Thymus (tissue), 14 donors: ENCODE measurements at places on chromosomes 2 and 18. TPM values are rescaled to one million over a fixed set of nuclear protein-coding genes. Genes with fewer than 3 reads are reported as not detected.

DNA sequence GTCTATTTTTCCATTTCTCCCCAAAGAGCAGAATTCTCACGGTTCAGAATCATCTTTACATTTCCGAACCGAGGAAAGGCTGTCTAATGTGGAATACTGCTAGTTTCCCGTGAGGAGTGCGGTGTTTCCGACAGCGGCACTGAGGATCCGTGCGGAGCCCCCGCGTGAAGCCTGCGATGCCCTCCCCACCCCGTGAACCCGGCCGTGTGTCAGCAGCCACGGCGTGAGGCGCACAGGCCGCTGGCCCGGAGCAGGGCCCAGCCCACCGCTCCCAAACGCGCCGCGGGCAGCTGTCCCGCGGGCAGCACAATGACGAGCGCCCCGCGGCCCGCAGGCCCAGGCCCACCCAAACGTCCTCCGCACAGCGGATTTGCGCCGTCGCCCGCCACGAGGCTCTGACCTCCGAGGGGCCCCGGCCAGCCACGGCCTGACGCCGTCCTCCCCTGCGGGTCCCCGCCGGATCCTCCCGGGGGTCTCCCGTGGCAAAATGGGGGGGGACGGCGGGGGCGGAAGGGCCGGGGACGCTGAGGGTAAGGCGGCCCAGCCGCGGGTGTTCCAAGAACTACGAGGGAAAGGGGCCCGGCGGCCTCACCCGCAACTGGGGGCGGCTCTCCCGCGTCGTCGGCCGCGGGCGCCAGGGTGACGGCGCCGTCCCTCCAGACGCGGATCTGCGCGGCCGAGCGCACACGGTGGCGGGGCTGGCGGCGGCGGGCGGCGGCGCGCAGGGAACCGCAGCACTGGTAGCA lies 796 bp downstream of the SPIRE1 start:
- no peaks in the 10 kb centered on the region for H3K36me3 ChIP-seq
- peaks cover 4% of the 10 kb centered on the region for H3K4me1 ChIP-seq
- no peak for DNase-seq
- peaks cover 27% of the 10 kb centered on the region for H3K27me3 ChIP-seq

GRCh38 chr2:183192343-183192742 lies 68.1 kb downstream of the NUP35 start:
- H3K27me3 ChIP-seq, result no peaks in the 10 kb centered on the region
- DNase-seq, result no peak
- H3K36me3 ChIP-seq, result peaks cover 8% of the 10 kb centered on the region
- H3K27ac ChIP-seq, result no peak overlapping the region
- H3K4me1 ChIP-seq, result no peaks in the 10 kb centered on the region
- no peak overlapping the region for H3K4me3 ChIP-seq

DNA sequence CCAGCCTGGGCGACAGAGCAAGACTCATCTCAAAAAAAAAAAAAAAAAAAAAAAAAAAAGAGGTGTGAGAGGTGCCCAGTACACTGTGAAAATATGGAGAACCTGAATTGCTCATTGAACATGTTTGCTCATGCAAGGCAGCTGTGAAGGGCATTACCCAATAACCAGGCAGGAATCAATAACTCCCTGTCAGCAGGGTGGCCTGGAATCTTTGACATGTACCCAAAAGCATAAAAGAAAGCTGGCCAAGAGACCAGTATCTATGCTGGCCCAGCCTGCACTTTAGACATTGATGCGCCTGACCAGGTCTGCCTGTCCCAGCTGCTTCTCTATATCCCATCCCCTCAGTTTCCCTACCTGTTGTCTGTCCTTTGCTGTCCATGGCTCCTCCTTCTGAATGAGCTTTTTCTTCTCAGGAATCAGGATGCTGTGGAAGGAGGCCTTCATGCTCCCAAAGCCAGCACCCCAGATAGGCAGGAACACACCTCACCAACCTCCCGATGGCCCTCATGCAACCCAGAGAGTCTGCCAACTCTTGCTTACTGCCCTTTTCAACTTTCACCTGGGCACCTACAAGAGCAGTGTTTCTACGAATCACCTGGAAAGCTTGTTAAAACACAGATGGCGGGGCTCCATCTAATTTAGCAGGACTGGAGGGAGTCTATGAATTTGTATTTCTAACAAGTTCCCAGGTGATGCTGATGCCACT lies 83.4 kb upstream of the PPP1CB start:
- no peak overlapping the region for H3K27ac ChIP-seq
- no peak for DNase-seq
- no peak overlapping the region for H3K4me3 ChIP-seq
- H3K36me3 ChIP-seq, result no peaks in the 10 kb centered on the region
- H3K4me1 ChIP-seq, result no peaks in the 10 kb centered on the region

GRCh38 chr2:68319398-68320117 lies at the start of gene CNRIP1:
CNRIP1 (minus strand) TSS chr2:68319949; CDS start chr2:68319400, 549 bp downstream.
- DNase-seq, result no peak
- peak within 1 kb of the TSS; percentile 40 for H3K4me3 ChIP-seq
- peaks cover 54% of the 10 kb centered on the region for H3K27me3 ChIP-seq
- peak within 1 kb of the TSS; percentile 59 for H3K27ac ChIP-seq
- H3K36me3 ChIP-seq, result no peaks in the 10 kb centered on the region
- H3K4me1 ChIP-seq, result peaks cover 3% of the 10 kb centered on the region

GRCh38 chr18:24546307-24546706 lies 85.9 kb downstream of the HRH4 start:
- H3K36me3 ChIP-seq, result no peaks in the 10 kb centered on the region
- DNase-seq, result no peak
- no peaks in the 10 kb centered on the region for H3K27me3 ChIP-seq
- H3K4me1 ChIP-seq, result no peaks in the 10 kb centered on the region

GRCh38 chr2:23540804-23541360 lies 155.9 kb downstream of the KLHL29 start:
- H3K27me3 ChIP-seq, result no peaks in the 10 kb centered on the region
- no peak for DNase-seq
- no peaks in the 10 kb centered on the region for H3K36me3 ChIP-seq
- H3K4me3 ChIP-seq, result no peak overlapping the region

The RBFA gene
- 18.6 TPM for total RNA-seq

DNA sequence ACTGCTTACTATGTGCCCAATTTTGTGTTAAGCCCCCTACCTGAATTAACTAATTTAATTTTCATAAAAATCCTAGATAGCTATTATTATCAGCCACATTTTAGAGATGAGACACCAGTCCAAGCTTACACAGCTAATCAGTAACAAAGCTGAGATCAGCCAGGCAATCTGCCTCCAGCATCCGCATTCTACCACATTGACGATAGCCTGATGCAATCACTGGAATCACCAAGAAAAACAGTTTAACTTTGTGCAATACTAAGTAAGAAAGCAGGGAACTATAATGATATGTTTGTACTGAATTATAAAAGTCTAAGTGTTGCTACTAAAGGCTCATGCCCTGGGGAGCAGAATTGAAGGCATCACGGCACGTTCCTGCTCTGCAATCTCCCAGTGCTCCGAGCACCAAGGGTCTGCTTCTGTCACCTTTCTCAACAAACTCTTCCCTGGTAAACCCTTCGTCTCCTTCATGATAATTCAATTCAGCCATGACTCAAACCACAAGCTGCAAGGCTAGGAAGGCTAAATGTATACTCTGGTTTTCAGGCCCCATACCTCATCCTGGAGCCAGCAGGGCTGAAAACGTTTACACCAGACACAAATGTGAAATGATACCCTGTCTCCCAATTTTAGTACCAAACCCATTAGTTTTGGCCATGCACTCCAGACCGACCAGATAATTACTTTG lies 19.4 kb downstream of the KANSL3 start:
- H3K27ac ChIP-seq, result no peak overlapping the region
- H3K36me3 ChIP-seq, result peaks cover 36% of the 10 kb centered on the region
- no peaks in the 10 kb centered on the region for H3K4me1 ChIP-seq

The CD302 gene
- total RNA-seq, result 4.6 TPM
